ENCODE measurements at places on chromosomes 4 and X. TPM values are rescaled to one million over a fixed set of nuclear protein-coding genes. Genes with fewer than 3 reads are reported as not detected.

- no peak for DNase-seq
- H3K4me3 ChIP-seq: no peak overlapping the region
- no peak overlapping the region for H3K27ac ChIP-seq
- H3K36me3 ChIP-seq: no peaks in the 10 kb centered on the region
- no peaks in the 10 kb centered on the region for H3K27me3 ChIP-seq
These were observed 406.5 kb upstream of the CNKSR2 start for GRCh38 chrX:20967725-20968124.

- H3K4me3 ChIP-seq: no peak overlapping the region
- H3K27ac ChIP-seq: no peak overlapping the region
- H3K27me3 ChIP-seq: no peaks in the 10 kb centered on the region
- H3K36me3 ChIP-seq: no peaks in the 10 kb centered on the region
- H3K4me1 ChIP-seq: no peaks in the 10 kb centered on the region
These were observed 103.8 kb upstream of the QRFPR start for GRCh38 chr4:121484633-121485032.

- no peaks in the 10 kb centered on the region for H3K27me3 ChIP-seq
- no peaks in the 10 kb centered on the region for H3K36me3 ChIP-seq
- H3K4me1 ChIP-seq: no peaks in the 10 kb centered on the region
These were observed 34.7 kb upstream of the NEUROG2 start for GRCh38 chr4:112550728-112551127.

GRCh38 chr4:31343061-31343460 lies 622.9 kb downstream of the PCDH7 start:
- H3K27me3 ChIP-seq: no peaks in the 10 kb centered on the region
- H3K27ac ChIP-seq: no peak overlapping the region
- H3K4me1 ChIP-seq: no peaks in the 10 kb centered on the region
- DNase-seq: no peak
- H3K36me3 ChIP-seq: no peaks in the 10 kb centered on the region

The KLHL4 gene
- total RNA-seq: 1.6 TPM

Data from lower lobe of right lung (tissue), 2 donors.